Activated CD4-positive, alpha-beta T cell treated with anti-CD3 and anti-CD28 coated beads for 1 hour (primary cell): ENCODE measurements at places on chromosomes 3 and 15.

- no peak for DNase-seq
These were observed 110.7 kb downstream of the EEFSEC start for GRCh38 chr3:128263946-128264345.

DNA sequence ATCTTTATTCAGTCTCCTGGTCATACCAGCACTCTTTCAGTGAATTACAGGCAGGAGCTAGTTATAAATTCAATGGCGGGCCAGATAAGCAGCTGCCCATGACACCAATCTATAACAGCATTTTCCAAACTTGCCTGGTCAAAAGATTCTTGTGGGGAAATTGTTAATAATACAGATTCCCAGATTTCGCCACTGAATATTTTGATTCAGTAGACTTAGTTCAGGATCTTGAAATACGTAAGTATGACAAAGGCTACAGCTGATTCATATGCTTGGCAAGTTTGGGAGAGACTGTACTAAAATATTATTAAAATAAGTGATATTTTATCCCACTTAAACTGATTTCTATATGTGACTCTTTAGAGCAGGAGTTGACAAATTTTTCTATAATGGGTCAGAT, 119.3 kb downstream of the TMCO5A start:
- DNase-seq = no peak

DNA sequence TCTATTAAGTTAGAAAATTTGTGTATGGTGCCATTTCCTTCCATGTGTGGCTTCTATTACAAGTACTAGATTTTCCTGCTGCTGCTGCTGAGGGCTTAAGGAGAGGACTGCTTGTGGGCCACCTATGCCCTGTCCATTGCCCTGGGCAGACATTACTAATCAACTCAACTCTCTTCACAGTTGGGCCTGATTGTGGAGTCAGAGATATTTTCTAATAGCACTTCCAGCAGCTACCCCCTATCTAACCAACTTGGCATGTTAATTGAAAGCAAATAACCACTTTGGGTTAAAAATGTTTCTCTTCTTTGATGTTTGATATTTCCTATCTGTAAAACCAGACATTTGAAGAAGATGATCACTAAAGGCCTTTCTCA, 242.0 kb downstream of the EDEM1 start:
- DNase-seq = no peak

DNA sequence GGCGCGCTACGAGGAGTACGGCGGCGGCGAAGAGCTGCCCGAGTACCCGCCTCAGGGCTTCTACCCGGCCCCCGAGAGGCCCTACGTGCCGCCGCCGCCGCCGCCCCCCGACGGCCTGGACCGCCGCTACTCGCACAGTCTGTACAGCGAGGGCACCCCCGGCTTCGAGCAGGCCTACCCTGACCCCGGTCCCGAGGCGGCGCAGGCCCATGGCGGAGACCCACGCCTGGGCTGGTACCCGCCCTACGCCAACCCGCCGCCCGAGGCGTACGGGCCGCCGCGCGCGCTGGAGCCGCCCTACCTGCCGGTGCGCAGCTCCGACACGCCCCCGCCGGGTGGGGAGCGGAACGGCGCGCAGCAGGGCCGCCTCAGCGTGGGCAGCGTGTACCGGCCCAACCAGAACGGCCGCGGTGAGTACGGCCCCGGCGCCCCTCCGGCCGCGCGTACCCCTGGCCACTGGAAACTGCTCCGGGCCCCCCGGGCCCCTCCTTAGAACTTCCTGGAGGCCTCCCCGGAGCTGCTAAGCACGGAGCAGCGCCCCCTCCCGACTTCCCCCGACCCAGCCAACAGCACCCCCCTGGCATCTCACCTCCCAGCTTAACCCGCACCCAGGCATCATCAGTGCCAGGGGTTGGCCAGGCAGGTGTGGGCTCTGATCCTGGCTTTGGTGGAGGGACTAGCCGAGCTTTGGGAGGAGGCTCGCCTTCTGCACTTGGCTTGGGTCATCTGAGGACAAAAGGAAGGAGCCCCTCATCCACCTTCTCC, 1.4 kb downstream of the LOXL1 start:
- peak; percentile 70 for DNase-seq

DNA sequence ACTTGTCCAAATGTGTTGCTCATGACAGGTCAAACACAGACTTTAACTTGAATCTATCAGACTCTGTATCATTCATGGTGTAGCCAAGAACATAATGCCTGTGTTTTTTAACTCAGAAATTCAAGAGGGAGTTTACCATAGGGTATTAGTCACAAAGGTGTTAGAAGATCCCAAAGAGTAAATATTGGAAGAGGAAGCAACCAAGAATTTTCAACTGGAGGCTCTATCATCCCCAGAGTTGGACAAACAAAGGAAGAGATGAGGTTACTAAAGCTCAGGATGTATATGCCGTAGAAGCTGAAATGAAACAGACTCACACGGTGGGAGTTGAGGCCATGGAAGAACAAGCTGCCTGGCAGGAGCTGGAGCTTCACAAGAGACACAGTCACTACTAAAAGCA, 116.2 kb upstream of the COL8A1 start:
- DNase-seq = no peak

GRCh38 chr3:10419637-10420232, 85.7 kb downstream of the ATP2B2 start:
- peak; percentile 17 for DNase-seq

DNA sequence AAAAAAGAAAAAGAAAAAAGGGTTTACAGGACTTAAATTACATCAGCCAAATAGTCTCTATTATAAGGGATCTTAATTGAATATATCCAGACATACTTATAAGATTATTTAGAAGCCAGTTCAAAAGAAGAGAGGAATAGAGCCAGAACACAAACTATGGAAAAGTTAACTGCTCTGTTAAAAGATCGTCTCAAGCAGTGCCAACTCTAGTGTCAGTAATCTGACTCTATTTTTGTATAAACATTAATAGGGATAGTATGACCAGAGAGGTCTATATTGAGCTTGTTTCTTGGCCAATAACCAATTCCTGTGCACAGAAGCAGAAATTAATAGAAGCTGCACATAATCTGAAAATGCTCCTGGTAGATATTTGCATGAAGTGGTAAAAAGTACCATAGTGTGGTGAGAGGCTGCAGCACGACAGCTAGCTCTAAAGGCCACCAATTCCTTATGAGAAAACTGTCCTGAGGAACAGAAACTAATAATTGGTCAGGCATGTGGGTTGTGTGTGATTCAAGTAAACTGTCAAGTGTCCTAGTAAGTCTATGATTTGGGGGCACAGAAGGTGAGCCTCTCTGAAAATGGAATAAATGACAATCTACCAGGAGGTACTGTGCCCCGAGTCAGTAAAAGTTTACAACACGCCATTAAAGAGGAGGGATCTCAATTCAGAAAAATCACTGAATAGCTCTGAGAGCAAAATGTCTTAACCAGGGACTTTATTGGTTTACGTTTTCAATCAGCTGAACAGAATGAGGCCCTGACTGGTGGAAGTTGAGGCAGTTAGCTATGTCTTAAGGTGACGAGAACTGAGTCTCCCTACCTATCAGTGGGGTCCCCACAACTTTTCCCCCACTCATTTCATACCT, 51.5 kb upstream of the NANOGP8 start:
- DNase-seq = no peak

DNA sequence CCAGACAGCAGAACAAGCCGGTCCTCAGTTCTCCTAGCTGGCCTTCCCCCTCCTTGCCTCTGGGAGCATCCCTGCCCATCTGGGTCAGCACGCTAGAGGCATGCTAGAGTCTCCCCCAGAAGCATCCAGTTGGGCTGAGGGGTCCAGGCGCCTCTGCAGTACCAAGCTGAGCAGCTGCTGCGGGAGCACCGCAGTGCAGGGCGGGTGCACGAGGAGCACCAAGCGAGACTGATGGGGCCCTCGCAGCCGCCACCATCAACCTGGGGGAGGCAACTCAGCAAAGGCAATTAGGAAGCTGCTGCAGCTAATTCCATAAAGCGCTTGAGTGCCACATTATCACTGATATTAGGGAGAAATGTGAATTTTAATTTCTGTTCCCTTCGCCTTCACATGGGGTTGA, 12.4 kb downstream of the CACNA2D3 start:
- DNase-seq = no peak

- no peak for DNase-seq
These were observed 11.7 kb downstream of the SUCLG2 start for GRCh38 chr3:67642734-67643133.

DNA sequence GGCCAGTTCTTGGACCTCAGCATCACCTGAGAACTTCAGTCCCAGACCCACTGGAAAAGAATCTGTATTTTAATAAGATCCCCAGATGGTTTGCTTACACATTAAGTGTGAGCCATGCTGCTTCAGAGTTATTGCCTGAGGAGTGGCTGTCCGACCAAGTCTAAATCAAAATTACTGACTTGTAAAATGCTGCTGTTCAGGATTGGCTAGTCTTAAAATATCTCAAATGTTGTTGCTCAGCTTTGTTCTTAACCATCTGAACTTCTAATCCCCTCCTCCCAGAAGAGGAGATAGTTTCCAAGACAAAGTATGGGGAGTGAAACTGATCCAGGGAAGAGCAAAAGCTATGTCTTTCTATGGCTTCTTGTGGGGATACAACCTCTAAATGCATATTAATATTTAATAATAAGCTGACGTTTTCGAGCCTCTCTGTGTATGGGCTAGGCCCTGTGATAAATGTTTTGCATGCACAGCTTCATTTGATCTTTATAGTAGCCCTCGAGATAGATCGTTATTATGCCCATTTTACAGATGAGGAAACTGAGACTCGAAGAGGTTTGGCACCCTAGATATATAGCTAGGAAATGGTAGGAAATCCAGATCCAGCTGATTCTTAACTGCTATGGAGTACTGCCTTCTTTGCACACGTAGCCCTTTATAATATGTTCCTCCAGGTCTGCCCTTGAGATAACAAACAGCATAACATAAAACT, 52.2 kb downstream of the DNASE1L3 start:
- no peak for DNase-seq

DNA sequence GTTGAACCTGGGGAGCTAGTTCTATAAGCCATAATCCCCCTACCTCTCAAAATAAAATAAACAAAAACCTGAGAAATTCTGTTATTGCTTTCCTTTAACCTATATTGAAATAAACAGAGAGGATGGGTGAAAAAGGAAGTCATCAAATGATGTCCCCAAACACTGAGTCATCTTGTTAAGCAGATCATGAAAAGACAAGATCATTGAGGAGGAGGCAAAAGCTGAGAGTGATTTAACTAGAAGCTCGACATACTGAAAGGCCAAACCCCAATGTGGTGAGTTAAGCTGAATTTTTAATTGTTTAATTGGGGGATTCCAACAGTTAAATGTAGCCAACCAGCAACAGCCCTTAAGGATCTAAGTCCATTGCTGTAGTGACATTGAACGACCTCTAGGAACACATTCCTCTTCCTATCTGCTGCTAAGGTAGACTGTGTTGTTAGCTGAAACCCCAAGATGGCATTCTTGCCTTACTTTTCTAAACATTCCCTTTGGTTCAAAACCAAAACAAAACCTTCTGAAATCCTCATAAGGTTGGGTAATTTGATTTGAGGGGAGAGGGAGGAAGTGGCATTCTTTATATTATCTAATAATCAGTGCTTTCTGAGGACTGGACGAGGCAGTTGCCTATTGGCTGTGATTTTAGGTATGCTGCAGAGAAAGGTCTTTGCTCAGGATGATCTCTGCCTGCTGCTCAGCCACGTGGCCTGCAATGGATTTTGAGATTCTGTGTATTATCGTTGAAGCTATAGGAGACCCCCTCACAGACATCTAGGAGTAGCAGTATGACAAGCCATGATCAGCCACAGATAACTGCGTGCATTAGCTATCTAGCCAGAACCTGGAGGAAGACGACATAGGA, 62.7 kb upstream of the BNIP2 start:
- DNase-seq = no peak
